ENCODE measurements at places on chromosomes 6 and 20. TPM values are rescaled to one million over a fixed set of nuclear protein-coding genes. Genes with fewer than 3 reads are reported as not detected.

DNA sequence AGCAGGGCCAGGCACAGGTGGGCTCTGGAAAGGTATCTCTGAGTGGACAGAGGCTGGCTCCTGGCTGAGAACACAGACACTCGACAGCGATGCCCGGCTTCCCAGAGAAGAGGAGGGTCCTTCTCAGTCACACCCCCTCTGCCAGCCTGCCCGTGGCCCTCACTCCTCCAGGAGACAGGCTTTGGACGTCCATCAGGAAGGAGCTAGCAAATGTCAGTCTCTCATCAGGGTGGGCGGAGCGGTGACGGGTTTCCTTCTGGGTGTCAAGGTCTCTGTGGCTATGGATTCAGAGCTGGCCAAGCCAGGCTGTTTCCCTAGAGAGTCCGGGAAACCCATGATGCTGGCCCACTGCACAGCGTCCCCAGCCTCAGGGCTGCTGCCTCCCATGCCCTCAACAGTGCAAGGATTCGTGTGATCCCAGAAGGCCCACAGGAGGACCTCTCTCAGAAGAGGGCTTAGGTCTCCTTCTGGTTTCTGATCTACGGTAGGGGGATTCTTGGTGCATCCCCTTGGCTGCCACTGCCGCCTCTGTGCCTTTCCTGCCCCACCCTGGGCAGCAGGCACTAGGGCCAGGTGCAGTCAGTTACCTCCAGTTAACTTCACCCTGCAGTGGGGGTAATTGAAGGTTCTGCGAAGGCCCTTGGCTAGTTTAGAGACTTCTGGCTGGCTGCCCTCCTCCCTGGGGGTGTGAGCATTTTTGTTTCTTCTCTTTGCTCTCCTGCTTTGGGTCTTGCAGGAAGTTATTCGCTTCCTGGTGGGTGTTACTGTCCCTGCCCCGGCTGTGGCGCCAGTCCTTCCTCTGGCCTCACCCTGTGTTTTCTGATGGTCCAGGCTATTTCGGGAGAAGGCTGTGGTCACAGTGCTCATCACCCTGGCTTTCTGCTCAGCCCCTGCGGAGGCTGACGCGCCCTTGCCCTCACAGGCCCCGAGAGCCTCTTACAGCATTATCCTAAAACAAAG, 80.2 kb downstream of the CDH4 start:
- no peak overlapping the region for H3K4me3 ChIP-seq
- no peak for DNase-seq
- H3K27me3 ChIP-seq, result no peaks in the 10 kb centered on the region
- H3K4me1 ChIP-seq, result no peaks in the 10 kb centered on the region

GRCh38 chr6:2477666-2478065, 232.3 kb upstream of the GMDS start:
- H3K27me3 ChIP-seq, result peaks cover 3% of the 10 kb centered on the region
- no peak for DNase-seq
- H3K4me1 ChIP-seq, result no peaks in the 10 kb centered on the region
- H3K27ac ChIP-seq, result no peak overlapping the region

GRCh38 chr6:106339334-106340029, 13.9 kb upstream of the ATG5 start:
- no peaks in the 10 kb centered on the region for H3K36me3 ChIP-seq
- H3K4me3 ChIP-seq, result peak overlapping the region; percentile 13
- DNase-seq, result peak; percentile 35
- H3K27ac ChIP-seq, result no peak overlapping the region
- peaks cover 13% of the 10 kb centered on the region for H3K27me3 ChIP-seq
- peaks cover 4% of the 10 kb centered on the region for H3K4me1 ChIP-seq

- H3K36me3 ChIP-seq, result peaks cover 4% of the 10 kb centered on the region
- no peaks in the 10 kb centered on the region for H3K27me3 ChIP-seq
- DNase-seq, result no peak
- no peaks in the 10 kb centered on the region for H3K4me1 ChIP-seq
- no peak overlapping the region for H3K4me3 ChIP-seq
Observed at GRCh38 chr6:152071843-152072242, 264.4 kb downstream of the ESR1 start.

DNA sequence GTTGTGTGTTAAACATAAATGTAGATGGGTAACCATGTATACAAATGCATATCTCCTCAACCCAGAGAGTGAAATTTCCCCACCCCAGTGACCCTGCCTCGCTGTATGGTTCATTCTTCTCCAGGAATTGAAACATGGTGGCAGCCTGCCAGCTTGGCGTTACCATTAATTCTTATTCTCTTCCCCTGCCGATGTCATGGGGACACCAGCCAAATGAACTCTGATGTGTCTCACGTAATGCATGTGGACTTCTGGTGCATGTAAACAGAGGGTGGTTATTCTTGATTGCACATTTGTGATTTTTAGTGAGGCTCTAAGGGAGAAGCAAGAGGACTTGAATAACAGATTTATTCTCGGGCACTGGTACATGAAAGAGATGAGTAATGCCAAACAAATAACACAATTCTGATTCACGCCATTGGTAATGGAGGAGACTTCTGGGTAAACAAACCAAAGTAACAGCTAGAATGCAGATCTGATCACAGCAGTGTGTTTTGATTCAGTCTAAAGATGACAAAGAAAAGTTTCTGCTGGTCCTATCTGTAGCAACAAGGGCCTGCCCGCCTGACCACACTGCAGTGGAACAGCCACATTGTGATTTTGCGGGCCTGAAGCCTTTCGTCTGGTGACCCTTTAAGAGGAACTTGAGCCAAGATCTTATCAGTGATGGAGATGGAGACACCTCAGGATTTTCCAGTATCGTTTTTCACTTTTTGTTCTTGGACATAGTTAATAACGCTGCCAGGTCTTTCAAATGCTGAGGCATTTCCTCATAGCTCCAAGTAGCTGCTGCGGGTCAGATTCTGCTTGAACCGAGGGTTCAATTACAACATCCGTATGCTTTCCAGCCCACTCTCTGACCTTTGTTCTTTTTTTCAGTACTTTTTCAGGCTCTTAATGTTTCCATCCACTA, 171.8 kb upstream of the AKAP12 start:
- H3K27ac ChIP-seq, result no peak overlapping the region
- no peak overlapping the region for H3K4me3 ChIP-seq
- peaks cover 66% of the 10 kb centered on the region for H3K36me3 ChIP-seq
- no peak for DNase-seq
- H3K27me3 ChIP-seq, result no peaks in the 10 kb centered on the region

DNA sequence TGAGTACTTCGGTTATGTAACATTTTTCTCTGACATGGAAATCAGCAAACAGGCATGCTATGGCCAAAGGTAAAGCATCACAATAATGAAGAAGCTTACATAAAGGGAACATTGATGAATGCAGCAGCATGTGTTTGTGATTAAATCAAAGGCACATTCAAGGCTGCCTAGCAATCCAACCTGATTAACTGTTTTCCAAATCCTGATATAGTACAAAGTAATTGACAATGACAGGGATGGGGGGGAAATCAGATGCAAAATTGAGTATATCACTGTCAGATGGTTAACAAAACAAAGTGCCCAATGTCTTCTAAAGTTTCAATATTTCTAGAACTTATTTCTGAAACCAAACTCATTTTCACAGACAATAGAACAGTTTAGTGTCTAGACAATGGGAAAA, 39.2 kb upstream of the B3GAT2 start:
- H3K36me3 ChIP-seq, result no peaks in the 10 kb centered on the region
- H3K4me1 ChIP-seq, result no peaks in the 10 kb centered on the region
- H3K4me3 ChIP-seq, result no peak overlapping the region
- H3K27ac ChIP-seq, result no peak overlapping the region
- DNase-seq, result no peak

DNA sequence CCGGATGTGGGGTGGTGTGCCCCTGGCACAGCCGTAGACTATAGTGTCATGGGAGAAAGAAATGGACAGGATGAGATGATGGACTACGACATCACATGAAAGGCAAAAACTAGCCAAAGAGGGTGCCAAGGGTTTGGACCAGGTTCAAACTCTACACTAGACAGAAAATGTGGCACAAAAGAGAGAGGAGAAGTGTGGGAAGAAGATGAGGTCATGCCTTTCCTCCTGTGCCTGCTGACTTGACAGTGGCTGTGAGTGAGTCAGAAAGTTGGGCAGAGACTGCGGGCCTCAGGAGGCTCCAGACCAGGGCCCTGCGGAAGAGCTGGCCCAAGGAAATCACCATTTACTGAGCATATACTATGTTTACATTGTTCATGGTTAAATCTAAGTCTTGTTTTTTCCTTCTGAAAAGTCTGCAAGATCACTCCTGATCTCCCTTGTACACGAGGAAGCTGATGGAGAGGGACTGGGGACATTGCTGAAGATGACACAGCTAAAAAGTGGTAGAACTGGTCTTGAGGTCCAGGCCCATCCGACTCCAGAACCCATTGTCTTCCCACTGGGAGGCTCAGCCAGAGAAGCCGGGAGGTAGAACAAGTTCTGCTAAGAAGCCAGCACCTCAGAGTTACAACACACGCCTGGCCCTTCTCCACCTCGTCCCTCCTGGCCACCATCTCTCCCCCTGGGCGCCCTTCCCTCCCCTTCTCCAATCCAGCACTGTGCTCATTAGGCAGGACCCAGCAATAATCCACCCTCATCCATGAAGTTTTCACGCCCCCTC, 35.6 kb downstream of the CNKSR3 start:
- no peaks in the 10 kb centered on the region for H3K27me3 ChIP-seq
- no peak overlapping the region for H3K27ac ChIP-seq
- H3K4me1 ChIP-seq, result no peaks in the 10 kb centered on the region
- no peaks in the 10 kb centered on the region for H3K36me3 ChIP-seq
- H3K4me3 ChIP-seq, result no peak overlapping the region

- peaks cover 1% of the 10 kb centered on the region for H3K36me3 ChIP-seq
- peak overlapping the region; percentile 89 for H3K4me3 ChIP-seq
- H3K4me1 ChIP-seq, result peaks cover 8% of the 10 kb centered on the region
- no peak for DNase-seq
- H3K27ac ChIP-seq, result peak overlapping the region; percentile 87
Observed at GRCh38 chr6:28105245-28105639, 19.2 kb upstream of the ZSCAN16 start.

DNA sequence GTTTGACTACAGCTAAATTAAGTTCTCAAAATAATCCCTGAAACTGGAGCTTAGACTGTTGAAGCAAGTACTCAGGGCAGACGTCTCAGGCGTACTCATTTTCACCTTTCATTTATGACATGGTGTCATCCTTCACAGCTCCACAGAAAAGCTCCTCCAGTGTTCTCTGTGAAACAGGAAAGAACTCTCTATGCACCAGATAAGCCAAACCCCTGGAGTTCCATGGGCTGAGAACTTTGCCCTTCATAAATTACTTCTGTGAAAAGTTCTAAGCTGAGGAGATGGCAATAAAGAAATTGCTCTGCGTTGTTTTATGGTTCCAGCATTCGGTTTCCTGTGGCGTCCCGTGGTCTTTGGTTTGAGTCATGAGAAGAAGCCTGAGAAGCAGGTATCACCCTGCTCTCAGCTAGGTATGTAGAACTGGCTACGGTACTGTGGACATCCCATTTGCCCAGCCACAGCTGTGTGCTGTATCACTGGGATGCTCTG, 20.2 kb upstream of the RREB1 start:
- no peaks in the 10 kb centered on the region for H3K27me3 ChIP-seq
- no peaks in the 10 kb centered on the region for H3K36me3 ChIP-seq
- H3K27ac ChIP-seq, result peak overlapping the region; percentile 86
- peak; percentile 40 for DNase-seq

DNA sequence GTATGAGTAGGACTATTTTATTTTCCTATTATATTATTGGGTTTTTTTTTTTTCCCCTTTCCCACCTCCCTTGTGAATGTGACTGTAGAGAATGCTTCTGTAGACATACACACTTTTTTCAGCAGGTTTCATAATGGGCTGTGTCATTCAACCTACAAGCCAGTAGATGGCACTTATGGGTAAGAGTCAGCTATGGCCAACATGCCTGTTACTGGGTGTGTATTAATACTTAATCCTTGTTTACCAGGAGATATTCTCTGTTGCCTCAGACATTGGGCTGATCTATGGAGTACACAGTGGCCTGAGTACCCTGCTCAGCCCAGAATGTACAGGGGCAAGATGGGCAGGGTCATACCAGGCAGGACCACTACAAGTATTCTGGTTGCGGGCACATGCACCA, 382.5 kb downstream of the EPHA7 start:
- H3K4me3 ChIP-seq, result no peak overlapping the region
- no peaks in the 10 kb centered on the region for H3K4me1 ChIP-seq
- DNase-seq, result no peak
- no peaks in the 10 kb centered on the region for H3K36me3 ChIP-seq
- H3K27ac ChIP-seq, result no peak overlapping the region
- H3K27me3 ChIP-seq, result no peaks in the 10 kb centered on the region

DNA sequence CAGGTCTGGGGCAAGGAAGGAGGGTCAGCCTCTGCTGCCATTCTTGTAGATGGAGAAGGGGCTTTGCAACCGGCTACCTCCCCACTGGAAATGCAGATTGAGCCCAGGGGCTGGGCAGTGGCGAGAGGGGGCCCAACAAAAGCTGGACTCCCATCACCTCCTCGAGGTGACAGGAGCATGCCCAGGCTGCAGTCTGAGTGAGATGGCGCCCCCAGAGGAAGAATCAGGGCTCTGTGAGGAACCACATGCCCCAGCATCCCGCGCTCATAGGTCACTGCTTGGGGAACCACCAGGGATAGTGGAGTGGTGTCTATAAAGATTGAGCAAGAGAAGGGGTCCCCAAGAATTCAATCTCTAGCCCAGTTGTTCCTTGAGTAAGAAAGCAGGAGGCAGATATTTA, 31.6 kb upstream of the NEDD9 start:
- no peak for DNase-seq
- no peak overlapping the region for H3K4me3 ChIP-seq
- H3K27ac ChIP-seq, result no peak overlapping the region
- peaks cover 25% of the 10 kb centered on the region for H3K4me1 ChIP-seq
- no peaks in the 10 kb centered on the region for H3K27me3 ChIP-seq

- DNase-seq, result no peak
- H3K27me3 ChIP-seq, result no peaks in the 10 kb centered on the region
- H3K27ac ChIP-seq, result no peak overlapping the region
- no peaks in the 10 kb centered on the region for H3K36me3 ChIP-seq
- no peaks in the 10 kb centered on the region for H3K4me1 ChIP-seq
- no peak overlapping the region for H3K4me3 ChIP-seq
Observed at GRCh38 chr20:61683721-61684120, 382.0 kb downstream of the TAF4 start.

DNA sequence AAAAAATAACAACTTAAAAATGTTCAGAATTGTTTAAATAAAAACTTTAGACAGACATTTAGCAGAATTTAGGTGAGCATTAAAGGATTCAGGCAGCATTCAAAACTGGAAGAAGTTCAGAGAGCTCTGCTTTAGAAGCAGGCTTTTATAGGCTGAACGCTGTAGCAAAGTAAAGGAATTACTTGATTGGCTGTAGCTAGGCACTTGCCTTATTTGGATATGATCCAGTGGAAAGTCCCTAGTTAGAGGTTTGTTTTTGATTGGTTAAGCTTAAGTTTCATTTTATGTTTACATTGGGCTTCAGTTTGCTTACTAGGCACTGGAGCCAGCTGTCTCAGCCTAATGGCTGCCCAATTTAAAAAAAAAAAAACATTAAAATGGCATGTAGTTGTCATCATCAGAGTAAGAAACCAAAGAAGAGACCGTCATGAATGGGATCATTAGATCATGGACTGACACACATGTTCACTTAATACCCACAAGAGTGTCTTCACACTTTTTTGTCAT, 65.1 kb downstream of the CBFA2T2 start:
- peaks cover 14% of the 10 kb centered on the region for H3K36me3 ChIP-seq
- H3K4me1 ChIP-seq, result peaks cover 15% of the 10 kb centered on the region

The PEDS1 gene
- 19.3 TPM for total RNA-seq

The PNPLA1 gene
- total RNA-seq, result not detected

The SNX21 gene
- 1.3 TPM for total RNA-seq

The CCR6 gene
- 0.44 TPM for total RNA-seq
